ENCODE measurements at places on chromosomes 3 and 15. TPM values are rescaled to one million over a fixed set of nuclear protein-coding genes. Genes with fewer than 3 reads are reported as not detected.

Gene CNTN6
- total RNA-seq: 0.67 TPM

GRCh38 chr3:27575499-27575898 lies 91.3 kb upstream of the SLC4A7 start:
- no peak for DNase-seq

DNA sequence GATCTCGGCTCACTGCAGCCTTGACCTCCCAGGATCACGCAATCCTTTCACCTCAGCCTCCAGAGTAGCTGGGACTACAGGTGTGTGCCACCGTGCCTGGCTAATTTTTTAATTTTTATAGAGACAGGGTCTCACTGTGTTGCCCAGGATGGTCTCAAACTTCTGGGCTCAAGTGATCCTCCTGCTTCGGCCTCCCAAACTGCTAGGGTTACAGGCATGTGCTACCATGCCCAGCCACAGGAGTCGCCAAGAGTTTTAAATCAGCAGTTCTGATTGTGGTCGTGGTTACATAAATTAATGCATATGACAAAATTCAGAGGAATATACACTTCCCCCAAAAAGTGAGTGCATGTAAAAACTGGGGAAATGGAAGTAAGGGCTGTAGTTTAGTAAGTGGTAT lies 32.9 kb downstream of the MEGF11 start:
- DNase-seq: no peak

- DNase-seq: no peak
Observed at GRCh38 chr15:34314491-34315490, 22.8 kb downstream of the SLC12A6 start.

All from sciatic nerve (tissue), 2 donors.